ENCODE measurements at places on chromosomes 1 and 21.

GRCh38 chr1:77624102-77624501 is 58.4 kb downstream of the ZZZ3 start:
- no peak for DNase-seq

DNA sequence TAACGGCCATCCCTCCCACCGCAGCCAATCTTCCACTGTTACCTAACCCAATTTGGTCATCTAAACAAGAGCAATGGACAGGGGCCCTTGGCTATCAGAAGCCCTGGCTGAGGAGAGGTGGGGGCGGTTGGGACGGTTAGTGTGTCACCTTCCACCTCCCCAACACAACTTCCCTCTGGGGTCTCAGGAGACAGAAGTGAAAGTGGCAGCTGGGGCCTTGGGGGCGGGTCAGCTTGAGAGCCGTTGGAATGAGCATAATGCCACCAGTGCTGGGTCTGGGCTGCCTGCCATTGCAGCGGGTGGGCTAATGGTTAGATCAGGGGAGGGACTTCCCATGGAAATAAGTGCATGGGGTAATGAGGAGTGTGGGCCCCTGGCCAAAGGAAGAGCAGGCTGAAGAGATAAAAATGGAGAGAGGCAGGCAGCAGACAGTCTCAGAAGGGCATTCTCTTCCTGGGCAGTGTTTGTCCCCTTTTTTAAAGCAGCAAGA is 7.9 kb downstream of the MEF2D start:
- DNase-seq: no peak

GRCh38 chr1:235867903-235868469 is 1.3 kb upstream of the LYST start:
- DNase-seq: peak; percentile 88

DNA sequence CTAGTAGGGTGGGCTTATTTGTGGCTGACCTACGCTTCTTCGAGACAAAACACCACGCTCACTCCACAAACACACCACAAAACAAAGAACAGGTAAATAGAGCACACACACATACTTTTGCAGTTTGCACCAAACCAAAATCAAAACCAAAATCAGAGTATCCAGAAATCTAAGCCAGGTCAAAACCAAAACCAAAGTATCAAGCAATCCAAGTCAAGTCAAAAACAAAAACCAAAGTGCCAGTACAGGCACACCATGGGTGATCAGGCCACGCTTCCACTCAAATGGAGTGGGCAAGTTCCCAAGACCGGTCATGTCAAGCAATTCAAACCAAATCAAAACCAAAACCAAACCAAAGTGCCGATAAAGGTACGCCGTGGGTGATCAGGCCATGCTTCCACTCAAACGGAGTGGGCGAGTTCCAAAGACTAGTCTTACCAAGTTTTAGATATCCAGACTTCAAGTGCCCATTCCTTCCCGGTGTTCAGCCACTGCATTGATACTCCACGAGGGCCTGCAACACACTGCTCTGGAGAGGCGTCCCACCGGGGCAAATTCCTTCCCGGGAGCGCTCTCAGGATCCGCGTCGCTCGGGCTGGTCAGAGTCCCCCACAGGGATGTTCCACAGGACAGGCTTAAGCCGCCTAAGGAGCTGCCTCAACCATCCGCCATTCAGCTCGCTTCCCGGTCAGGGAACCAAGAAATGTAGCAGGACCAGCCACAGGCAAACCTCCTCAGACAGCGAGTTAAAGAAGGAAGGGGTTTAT is 169.1 kb downstream of the CDC7 start:
- DNase-seq: no peak

DNA sequence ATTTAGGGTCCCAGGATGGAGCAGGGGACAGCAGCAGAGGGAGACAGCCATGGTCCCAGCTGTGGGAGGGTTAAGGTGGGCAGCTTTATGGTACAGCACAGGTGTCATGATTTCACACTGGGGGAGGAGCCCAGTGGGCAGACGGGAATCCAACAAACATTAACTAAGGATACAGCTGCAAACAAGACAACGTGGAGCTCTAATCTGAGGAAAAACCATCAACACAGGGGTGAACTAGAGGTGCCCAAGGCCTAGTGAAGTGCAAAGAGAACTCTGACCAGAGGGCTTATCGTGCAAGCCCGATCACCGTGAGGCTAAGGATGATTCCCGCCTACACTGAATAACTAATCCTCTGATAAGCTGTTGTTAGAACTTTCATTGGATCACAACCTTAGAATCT is 18.7 kb downstream of the ECE1 start:
- no peak for DNase-seq
